ENCODE measurements at places on chromosomes 1 and 21.

DNA sequence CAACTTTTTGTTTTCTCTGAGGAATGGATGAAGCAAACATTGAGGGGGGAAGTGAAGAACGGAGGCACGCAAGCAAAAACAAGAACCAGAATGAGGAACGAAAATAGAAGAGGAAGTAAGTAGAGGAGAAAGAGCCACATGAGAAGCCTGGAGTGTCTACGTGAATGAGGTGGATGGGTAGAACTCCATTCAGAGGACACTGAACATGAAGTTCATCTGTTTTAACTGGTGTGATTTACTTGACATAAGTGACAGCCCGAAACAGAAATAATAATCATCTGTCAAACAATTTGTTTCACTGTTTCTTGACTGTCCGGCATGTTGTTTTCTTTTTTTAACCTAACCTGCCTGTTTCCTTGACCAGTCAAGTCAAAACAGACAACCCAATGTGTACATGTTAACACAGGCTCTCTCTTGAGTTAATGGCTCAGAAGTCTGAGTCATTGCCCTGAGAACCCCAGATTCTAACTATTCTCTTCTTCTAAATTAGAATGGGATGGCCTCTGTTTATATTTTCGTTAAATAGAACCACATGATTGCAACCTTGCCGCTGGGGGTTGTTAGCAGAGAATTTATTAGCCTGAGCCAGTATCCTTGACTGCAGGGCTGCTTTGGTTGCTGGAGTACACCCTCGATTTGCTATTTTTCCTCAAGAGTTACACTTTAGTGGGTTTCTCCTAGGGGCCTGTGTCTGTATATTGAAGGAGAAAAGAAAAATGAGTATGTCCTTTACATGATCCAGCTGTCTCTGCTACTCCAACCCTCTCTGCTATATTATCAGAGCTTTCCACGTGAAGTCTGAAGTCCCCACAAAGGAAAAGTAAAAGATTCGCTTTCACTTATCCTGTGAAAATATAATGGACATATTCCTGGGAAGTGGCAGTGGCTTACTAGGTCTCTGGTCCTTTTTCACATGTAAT is 151.7 kb downstream of the ZC3H11B start:
- DNase-seq: no peak

DNA sequence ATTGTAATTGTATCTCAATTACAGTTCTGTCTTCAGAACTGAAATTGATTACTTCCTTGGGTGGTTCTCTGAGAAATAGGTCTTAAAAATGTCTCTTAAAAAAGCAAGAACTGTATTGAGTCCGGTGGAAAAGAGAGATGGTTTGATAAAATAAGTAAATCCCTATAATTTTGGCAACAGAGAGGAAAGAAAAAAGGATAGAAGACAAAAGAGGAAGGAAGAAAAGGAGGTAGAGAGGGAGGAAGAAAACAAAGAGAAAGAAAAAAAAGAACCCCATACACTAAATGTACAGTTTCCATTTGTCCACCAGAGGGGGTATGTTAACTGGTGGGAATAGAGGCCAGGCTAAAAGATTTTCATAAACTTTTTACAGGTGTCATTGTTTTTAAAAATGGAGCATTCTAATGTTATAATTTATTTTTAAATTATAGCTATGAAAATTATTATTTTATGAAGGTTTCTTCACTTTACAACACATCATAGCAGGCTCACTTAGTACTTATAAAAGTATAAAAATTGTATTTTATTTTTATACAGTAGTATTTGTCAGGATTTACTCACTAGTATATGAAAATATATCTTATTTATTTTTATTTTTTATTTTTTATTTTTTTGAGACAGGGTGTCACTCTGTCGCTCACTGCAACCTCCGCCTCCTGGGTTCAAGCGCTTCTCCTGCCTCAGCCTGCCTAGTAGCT is 2.1 kb upstream of the UBE2T start:
- no peak for DNase-seq

DNA sequence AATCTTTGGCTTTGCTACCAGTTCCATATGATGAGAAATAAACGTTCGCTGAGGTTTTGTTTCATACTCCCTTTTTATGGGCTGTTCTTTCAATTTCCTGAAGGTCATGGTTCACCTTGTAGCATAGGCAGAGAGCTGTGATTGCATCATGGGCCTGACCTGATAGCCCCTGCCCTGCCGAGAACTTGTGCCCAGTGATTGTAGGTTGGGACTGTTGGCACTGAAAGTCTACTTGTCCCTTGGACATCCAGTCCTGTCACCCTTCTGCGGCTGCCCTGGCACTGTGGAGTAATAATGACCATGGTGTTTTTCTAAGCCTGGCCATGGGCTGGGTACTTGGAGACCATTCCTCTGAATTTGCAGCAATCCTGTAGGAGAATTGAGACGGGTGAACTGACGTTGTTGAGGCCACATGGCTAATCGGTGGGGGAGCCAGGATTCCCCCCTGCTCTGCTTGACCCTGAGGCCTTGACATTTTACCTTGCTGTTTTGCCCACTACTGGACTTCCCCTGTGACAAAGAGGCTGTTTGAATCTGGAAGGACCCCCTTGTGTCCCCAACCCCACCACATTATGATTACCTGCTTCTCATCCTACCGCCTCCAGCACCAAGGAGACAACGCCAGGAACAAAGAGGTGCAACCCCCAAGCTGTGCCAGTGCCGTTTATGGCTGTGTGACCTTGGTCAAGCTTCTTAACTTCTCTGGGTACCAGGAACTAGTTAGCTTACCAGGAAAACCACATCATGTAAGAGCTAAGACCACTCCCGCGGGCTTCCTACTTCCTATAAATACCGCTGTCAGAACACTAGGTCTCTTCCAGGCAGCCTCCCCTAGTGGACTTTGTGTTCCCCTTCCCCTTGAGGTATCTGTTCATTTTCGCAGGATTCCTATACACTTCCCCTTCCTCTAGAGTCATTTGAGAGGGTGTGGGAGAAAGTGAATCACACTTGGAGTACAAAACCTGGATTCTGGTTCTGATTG is 23.4 kb downstream of the SESN2 start:
- DNase-seq: no peak

DNA sequence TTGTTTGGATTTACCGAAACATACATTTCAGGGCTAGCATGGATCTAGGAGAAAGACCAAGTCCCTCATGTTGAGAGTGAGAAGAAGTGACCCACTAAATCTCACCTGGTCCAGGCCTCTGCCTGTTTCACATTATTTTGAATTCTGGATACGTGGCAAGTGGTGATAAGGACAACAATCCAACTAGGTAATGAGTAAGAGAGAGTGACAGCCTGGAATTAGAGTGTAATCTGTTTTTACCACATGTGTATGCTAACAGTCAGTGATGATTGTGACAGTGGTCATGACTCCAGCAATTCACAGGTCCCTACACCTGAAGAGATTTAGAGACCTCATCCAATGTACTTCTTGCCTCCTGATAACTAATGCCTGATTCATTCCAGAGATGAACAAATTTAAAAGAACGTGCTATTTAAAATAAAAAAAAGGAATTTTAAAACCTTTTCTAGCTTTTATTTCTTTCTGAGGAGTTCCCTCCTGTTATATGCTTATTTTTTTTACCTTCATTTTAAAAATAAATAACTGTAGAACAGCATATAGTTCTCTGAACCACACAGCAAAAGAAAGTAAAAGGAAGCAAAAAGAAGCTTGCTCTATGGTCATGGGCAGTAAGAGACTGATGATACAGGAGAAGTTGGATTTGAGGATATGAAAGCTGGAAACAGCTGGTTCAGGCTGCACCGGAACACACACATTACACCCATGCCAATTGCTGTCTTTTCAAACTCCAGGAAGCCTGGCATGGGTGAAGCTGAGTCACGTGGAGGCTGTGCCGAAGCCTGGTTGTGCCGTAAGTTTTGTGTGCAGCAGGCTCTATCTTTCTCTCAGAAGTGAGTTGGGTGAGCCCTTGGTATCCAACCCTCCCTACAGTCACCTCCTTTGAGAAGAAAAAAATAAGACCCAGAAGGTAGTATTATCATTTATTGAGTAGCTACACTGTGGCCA is 14.7 kb downstream of the C1orf116 start:
- DNase-seq: no peak

DNA sequence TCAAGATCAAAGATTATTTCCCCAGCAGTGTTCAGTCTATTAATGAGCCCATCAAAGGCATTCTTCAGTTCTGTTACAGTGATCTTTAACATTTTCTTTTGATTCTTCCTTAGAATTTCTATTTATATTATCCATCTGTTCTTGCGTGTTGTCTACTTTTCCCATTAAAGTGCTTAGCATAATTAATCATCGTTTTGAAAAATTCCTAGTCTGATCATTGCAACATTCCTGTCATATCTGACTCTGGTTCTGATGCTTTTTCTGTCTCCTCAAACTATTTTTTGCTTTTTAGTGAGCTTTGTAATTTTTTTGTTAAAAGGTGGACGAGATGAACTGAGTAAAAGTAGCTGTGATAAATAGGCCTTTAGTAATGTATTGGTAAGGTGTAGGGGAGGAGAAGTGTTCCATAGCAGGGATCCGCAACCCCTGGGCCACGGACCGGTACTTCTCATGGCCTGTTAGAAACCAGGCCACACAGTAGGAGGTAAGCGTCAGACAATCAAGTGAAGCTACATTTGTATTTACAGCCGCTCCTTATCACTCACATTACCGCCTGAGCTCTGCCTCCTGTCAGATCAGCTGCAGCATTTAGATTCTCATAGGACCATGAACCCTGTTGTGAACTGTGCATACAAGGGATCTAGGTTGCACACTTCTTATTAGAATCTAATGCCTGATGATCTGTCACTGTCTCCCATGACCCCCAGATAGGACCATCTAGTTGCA is 163.3 kb downstream of the PIK3R3 start:
- DNase-seq: no peak

GRCh38 chr1:171226747-171227370 is 21.4 kb upstream of the FMO1 start:
- no peak for DNase-seq

DNA sequence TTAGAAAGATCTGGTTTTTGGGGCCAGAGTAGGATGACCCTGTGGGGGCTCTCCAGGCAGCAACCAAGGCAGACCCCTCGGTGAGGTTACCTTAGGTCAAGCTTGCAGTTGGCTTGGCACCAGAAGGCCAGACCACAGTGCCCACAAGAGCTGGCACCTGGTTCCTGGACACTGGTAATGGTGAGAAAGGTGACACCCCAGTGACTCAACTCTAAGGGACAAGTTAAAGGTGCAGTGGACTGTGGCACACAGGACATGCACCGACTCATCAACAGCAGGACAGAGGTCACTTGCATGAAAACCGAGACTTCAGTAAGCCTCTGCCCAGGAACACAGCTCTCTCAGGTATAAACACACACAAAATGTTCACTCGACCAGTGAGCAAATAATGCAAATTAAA is 6.7 kb downstream of the LRRC38 start:
- no peak for DNase-seq

DNA sequence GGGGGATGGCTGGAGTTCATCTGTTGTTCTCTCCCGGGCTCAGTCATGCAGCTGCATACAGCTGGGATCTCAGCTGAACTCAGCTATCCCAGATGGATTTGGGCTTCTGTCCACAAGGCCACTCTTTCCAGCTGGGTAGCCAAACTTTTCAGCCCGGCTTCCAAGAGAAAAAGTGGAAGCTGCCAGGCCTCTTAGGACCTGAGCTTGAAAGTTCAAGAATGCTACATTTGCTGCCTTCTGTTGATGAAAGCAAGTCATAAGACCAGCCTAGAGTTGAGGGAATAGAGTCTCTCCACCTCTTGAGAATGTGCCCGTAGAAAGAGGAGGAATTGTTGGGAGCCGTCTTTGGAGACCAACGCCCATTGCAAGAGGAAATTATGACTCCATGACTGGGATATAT is 95.3 kb downstream of the C1orf21 start:
- no peak for DNase-seq

- peak; percentile 65 for DNase-seq
These were observed 552 bp upstream of the ZNF496 start for GRCh38 chr1:247332215-247332622.

DNA sequence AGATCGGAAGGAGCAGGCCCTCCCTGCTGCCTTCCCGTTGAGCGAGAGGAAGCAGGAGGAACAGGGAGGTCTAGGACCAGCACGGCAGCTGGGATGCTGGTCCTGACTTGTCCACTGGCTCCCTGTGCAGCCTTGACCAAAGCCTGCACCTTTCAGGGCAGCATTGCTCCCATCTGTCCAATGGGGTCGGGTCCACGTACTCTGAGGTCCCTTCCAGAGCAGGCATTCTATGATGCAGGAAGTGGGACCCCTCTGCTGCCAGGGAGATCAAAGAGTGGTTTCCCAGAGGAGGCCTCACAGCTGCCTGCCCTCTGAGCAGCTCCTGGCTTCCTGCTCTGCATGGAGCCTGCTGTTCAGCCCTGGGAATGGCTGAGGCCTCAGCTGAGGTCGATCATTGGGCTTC is 21.7 kb upstream of the ZNF362 start:
- DNase-seq: no peak

DNA sequence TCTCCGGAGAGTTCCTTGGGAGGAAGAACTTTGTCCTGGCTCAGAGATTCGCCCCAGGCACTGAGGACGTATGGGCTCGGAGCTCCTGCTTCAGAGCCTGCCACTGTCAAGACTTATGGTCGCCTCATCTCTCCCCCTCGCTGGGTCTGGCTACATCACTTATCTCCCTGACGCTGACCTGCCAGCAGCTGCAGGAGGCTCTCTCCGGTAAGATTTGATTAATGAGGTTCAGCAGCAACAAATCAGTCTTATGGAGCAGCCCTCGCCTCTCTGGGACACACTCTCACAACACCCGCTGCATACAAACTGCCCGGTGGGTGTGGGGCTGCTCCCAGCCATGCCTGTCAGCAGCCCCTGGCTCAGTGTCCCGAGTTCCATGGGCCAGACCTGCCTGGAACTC is 297.8 kb downstream of the RRAGC start:
- DNase-seq: no peak

GRCh38 chr21:44437371-44437695 is 18.0 kb upstream of the LRRC3 start:
- DNase-seq: no peak

- no peak for DNase-seq
These were observed 1.7 kb downstream of the PRRC2C start for GRCh38 chr1:171487038-171487437.

- DNase-seq: no peak
These were observed 158.8 kb downstream of the TOMM20 start for GRCh38 chr1:234969581-234970400.

DNA sequence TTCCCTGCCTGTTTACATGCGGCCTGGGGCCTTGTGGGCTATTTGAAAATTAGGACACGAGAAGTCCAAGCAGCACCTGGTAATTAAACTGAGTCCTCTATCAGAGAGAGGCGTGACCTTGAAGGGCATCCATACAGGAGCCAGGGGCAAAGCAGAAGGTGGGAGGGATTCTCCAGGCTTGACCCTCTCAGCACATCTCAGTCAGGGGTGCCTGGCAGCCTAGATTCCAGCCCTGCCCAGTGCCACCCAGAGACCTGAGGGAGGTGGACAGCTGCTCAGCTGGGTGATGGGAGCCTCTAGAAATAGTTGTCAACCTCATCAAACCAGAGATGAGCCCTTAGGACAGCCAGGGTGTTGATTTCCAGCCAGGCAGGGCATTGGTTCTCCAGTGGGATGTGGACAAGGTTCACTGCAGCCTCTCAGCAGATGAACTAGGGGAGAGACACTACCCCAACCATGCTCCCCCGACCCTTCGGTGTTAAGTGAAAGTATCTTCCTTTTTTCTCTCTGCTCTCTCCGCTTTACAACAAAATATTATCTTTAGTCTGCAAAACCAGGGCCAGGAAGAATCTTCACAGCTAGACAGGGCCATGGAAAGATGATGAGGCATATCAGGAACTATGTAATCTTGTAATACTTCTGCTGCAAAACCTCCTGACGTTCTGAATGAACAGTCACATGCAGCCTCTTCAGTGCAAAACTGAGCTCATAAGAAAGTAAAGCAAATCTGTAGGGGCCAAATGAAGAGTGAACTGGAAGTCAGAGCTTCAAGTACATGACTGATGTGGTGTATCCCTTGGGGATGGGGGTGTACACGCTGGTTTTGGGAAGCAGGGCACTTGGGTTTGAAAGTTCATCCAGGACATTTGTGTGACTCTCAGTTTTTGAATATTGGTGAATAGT is 35.9 kb upstream of the ATP5PO start:
- DNase-seq: no peak

All from activated naive CD4-positive, alpha-beta T cell treated with anti-CD3 and anti-CD28 coated beads, Interleukin-2, amount 50 U/mL, for 16 hours (primary cell).